Stimulated activated CD8-positive, alpha-beta memory T cell treated with anti-CD3 and anti-CD28 coated beads, Interleukin-2, amount 100 ng/mL, for 48 hours (primary cell): ENCODE measurements at places on chromosomes 3 and 15.

DNA sequence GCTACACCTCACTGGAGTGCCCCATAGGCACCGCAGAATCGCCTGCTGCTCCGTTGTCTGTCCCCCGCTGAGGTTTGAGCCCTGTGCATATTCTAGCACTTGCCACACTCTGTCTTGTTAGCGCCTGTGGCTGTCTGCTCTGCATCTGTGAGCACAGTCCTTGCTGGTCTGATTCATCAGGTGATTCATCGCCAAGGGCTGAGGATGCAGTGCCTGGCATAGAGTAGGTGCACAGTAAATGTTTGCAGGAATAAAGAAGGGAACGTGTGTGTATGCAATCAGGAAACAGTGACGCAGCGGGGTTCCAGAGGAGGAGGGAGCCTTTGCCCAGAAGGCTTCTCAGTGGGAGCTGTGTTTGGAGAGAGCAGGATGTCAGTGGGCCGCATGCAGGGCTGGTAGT is 124.0 kb upstream of the PLXNA1 start:
- DNase-seq: no peak

DNA sequence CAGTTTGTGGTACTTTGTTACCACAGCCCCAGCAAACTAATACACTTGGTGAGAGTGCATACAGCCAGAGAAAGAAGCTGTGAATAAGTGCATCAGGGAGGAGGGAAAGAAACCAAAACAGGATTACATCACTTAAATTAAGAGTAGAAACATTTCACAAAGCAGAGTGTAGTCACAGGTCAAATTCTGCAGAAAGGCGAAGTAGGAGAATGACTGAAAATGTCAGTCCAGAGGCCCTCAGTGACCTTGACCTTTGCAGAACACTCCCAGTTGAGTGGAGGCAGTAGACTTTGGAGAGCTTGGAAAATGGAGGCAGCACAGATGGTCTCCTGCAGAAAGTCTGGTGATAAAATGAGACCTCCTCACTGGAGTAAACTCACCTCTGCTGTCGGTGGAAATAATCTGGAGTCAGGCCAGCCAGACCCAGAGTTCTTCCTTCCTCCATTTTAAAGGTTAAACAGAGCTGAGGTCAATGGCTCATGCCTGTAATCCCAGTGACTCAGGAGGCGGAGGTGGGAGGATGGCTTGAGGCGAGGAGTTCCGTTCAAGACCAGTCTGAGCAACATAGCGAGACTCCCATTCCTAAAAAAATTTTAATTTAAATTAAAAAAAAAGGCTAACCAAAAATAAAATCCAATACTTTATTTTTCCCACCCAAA is 5.0 kb downstream of the CD86 start:
- no peak for DNase-seq

- no peak for DNase-seq
Measured at GRCh38 chr3:77247061-77247460, 207.2 kb downstream of the ROBO2 start.

- no peak for DNase-seq
Measured at GRCh38 chr15:94372821-94373220, 141.5 kb downstream of the MCTP2 start.

GRCh38 chr3:101827211-101828174 is 21.8 kb upstream of the NFKBIZ start:
- DNase-seq: peak; percentile 78
